ENCODE measurements at places on chromosomes 16 and 17. TPM values are rescaled to one million over a fixed set of nuclear protein-coding genes. Genes with fewer than 3 reads are reported as not detected.

OR3A3 gene
- not detected for total RNA-seq

KRT20 gene
- not detected for total RNA-seq

SDR42E1 gene
- total RNA-seq: 7.4 TPM

ZMYND15 gene
- 0.11 TPM for total RNA-seq

NOXO1 gene
- not detected for total RNA-seq

SKAP1 gene
- 109 TPM for total RNA-seq

DNAAF8 gene
- total RNA-seq: 0.16 TPM

GRAPL gene
- total RNA-seq: 2.9 TPM

PRKAR1A gene
- total RNA-seq: 167 TPM

KIF2B gene
- total RNA-seq: not detected

SLC26A11 gene
- total RNA-seq: 4.9 TPM

HYDIN gene
- total RNA-seq: not detected

KCNH6 gene
- total RNA-seq: not detected

APOBR gene
- 2.4 TPM for total RNA-seq

KRT17 gene
- not detected for total RNA-seq

PPP1R27 gene
- not detected for total RNA-seq

ZNF778 gene
- total RNA-seq: 5.0 TPM

ADGRG1 gene
- 6.3 TPM for total RNA-seq

ANKRD40CL gene
- not detected for total RNA-seq

ALDH3A2 gene
- total RNA-seq: 23.9 TPM

TPSG1 gene
- total RNA-seq: not detected

SLC16A13 gene
- total RNA-seq: 9.6 TPM

ZP2 gene
- not detected for total RNA-seq

CLEC16A gene
- 25.4 TPM for total RNA-seq

EPN2 gene
- 8.2 TPM for total RNA-seq

GCGR gene
- total RNA-seq: not detected

RAB11FIP4 gene
- total RNA-seq: 30.3 TPM
